Breast epithelium (tissue), 4 donors: ENCODE measurements at places on chromosomes 3 and 15.

- no peak for DNase-seq
These were observed 753 bp downstream of the PLCH1 start for GRCh38 chr3:155744010-155744625.

DNA sequence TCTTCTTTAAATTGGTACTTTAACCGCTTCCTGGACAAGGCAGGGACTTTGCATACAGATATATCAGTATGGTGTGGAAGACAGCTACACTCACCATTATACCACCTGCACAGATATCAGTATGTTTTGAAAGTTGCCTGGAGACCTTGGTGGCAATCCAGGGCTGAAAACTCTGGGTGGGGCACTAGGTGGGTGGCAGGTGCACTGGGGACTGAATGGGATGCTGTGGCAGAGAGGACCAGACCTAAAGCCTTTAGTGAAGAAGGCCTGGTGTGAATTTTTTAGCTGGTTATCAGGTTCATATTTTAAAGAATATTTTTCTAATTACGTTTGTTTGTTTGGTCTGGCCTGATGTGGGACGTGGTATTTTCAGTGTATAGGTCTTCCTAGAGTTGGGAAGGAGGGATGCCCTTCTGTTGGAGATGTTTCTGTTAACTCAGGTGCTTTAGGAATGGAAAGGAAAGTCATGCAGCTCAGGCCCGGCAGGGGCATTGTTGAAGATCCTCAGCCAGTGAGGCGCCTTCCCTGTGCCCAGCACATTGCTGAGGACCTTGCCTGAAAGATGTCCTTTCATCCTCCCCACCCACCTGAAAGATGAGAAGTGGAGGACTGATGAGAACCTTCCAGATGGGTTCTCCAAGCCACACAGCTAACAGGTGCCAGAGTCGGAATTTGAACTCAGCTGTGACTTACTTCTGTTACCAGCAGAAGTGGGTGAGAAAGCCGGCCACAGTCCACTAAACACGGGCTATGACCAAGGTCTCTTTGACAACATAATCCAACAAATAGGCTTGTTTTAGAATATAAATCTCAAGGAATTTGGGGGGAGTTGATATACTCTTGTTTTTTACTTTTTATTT is 77.3 kb downstream of the APBA2 start:
- DNase-seq, result no peak

- no peak for DNase-seq
These were observed 495.3 kb upstream of the RASGRP1 start for GRCh38 chr15:39059917-39060316.

DNA sequence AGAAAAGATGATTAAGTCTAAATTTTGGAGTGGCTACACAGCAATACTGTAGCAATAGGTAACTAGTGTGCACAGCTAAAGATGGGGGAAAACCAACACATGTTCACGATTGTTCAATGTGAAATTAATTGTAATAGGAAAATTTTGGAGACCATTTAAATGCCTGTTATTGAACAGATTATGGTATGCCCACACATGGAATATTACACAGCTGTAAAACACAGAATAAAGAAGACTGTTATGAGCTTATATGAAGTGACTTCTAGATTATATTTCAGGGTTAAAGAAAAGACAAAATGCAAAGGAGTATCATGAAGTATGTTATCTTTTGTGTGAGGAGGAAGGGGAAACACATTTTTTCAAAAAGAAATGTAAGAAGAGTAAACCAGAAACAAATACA is 43.8 kb downstream of the SPINK8 start:
- no peak for DNase-seq

DNA sequence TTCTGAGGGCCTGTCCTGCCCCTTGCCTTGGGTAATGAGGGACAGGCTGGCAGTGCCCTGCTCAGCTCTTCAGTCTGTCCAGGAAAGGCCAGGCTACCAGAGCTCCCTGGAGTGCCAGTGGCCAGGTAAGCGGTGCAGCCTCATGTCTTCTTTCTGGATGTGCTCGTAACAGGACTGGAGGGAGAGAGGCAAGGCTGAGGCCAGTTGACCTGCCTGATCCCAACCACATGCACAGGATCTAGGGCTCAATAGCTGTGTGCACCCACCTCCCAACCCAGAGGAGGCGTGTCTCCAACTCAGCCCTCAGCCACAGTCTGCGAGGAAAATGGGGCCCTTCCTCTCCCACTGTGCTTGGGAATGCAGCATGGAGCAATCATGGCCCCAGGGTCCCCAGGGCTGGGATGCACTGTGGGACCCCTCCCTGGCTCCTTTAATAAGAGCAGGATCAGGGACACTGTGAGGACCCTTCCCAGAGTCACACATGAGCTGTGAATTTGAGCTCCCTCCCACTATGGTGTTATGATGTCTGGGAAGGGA is 22.5 kb downstream of the ALS2CL start:
- no peak for DNase-seq

DNA sequence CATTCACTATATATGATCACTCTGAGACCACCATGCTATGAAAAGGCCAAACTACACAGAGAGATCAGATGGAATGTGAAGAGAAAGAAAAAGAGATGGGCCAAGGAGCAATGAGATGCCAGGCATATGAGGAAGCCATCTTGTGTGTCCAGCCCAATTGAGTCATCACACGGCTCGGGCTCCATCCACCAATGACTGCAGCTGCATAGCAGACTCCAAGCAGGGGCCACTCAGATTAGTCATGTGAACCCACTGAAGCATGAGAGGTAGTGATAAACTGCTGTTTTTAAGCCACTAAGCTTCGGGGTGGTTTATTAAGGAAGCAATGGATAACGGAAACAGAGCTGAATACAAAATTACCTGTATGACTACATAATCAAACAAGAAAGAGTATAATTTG is 185.9 kb downstream of the SUCLG2 start:
- no peak for DNase-seq

DNA sequence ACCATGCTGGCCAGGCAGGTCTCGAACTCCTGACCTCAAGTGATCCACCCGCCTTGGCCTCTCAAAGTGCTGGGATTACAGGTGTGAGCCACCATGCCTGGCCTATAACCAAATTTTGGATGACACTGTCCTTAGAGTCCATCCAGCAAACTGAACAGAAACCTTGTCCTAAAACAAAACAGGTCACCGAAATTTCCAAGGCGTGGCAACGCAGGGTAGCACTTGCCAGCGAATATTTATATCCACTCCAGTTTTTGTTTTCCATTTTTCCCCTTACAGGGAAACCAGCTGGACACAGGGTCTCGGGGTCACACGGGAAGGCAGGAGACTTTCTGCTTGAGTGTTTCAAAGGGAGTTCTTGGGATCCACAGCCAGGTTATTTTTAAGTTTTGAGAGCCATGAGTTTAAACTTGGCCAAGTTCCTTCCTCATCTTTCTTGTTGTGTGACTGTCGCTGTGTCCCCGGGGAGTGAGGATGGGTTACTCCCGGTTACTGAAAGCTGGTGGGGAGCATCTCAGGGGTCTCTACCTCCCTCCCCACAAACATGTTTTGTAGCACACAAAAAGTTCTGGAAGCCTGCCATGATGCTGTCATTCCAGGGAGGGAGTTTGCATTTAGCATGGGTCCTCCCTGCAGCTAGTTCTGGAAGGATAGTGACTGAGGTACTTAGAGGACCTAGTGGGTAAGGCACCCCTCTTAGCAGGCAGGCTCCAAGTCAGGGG is 12.6 kb downstream of the LIMD1 start:
- DNase-seq, result no peak

- no peak for DNase-seq
These were observed at the start of gene LRRC2 for GRCh38 chr3:46566040-46566641. Gene LRRC2 (minus strand): TSS chr3:46566302. CDS start chr3:46551591, 14,711 bp downstream.

GRCh38 chr3:127105587-127105986 is 87.3 kb upstream of the PRR23E start:
- DNase-seq, result peak; percentile 28

GRCh38 chr3:72309661-72310418 is 524.9 kb upstream of the PROK2 start:
- no peak for DNase-seq

DNA sequence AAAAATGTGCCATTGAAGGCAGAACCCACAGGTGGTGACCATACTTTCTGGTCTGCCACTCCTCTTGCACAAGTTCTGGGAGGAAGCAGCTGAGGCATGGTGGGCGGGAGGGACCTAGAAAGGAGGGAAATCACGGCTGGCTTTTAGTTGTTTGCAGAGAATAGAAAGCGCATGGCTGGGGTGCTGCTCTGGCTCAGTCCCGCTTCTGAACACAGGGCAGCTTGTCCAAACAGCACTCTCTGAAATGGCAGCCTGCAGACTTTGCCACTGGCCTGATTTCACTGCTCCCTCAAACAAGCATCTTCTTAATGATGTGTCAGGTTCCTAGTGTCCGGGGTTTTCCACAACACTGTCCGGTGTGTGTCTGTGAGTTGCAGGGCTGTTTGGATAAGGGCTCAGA is 76.7 kb downstream of the AAGAB start:
- no peak for DNase-seq

DNA sequence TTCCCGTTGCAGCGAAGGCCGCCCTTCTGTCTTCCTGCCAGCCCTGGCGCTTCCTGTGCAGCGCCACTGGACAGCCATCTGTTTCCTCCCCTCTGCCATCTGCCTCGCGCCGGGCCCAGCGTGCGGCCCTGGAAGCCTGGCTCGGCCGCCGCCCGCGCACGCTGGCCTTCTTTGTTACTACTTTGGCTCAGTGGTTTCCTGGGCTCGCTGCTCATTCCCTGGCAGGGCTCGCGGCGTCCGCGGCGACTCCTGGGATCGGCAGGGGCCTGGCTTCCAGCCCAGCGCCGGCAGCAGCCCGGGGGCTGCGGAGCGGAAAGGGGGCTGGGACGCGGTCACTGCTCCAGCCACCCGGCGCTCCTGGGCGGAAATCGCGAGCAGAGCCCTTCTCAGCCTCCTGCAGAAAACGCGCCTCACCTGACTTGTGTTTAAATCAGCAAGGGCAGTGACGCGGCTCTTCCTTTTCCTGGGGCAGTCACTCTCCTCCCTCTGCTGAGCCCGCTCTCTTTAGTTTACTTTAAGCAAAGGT is 10.0 kb downstream of the CMTM7 start:
- peak; percentile 67 for DNase-seq

- no peak for DNase-seq
These were observed 186.7 kb downstream of the UACA start for GRCh38 chr15:70576696-70577095.

- no peak for DNase-seq
These were observed 32.1 kb downstream of the HERC2 start for GRCh38 chr15:28289694-28290463.

- no peak for DNase-seq
These were observed 225.9 kb upstream of the C2CD4B start for GRCh38 chr15:62390791-62391640.

GRCh38 chr15:80950291-80951078 is 39.1 kb downstream of the MESD start:
- DNase-seq, result no peak

GRCh38 chr15:33785366-33785765 is 182.9 kb upstream of the CHRM5 start:
- DNase-seq, result no peak

DNA sequence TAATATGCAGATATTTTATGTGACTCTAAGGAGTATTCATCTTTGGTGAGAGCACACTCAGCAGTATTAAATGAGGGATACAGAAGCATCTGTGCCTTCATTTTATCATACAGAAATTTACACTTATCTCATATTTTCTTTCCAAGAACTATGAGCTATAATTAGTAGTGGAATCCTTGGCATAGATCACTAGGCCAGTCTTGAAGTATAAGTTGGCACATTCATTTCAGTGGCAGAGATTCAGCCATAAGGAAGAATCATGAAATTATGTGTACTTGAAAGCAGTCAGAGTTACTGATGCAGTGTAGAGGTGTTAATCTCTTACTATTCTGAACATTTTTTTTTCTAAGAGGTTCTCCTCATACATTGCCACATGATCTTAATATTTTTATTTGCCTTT is 393.6 kb upstream of the GOLIM4 start:
- DNase-seq, result no peak

GRCh38 chr3:126946405-126946804 is 36.5 kb upstream of the PLXNA1 start:
- no peak for DNase-seq

GRCh38 chr3:79028916-79029315 is 738.9 kb downstream of the ROBO1 start:
- no peak for DNase-seq

GRCh38 chr3:172170841-172171240 is 131.5 kb downstream of the FNDC3B start:
- DNase-seq, result no peak

- no peak for DNase-seq
These were observed 302.1 kb downstream of the NSUN3 start for GRCh38 chr3:94365006-94365405.

DNA sequence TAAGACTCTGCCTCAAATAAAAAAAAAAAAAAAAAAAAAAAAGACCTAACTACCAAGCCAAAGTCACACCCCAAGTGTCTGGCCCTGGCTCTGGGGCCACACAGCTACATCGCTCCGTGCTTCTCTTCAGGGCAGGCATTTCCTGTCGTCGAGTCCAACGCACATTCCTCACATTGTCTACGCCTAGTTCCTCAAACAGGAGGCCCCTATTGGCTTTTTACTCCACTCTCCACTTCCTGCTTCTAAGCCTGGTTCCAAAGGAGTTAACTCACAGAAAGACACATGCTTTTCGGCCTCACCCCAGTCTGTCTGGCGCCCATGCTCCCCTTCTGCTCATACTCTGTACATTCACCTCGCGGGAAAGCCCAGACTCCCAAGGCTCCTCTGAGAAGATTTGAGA is 28.8 kb downstream of the KNG1 start:
- no peak for DNase-seq

DNA sequence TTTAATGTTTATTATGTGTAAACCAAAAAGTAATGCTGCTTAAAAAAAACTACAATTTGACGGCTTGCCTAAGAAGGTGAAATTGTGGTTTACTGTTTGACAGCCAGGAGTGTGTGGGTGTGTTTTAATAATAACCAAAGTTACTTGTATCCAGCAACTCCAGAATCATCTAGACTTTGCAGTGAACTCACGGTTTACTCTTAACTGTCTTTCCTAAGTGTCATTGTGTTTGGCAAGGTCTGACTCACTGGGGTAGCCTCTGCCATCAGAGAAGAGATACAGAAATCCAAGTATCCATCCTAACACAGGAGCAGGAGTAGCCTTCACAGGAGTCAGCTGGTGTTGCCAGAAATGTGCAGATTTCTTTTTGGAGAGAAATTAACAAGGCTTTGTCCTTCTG is 151.1 kb downstream of the CTNNB1 start:
- no peak for DNase-seq

GRCh38 chr3:186035277-186035676 is 73.6 kb downstream of the ETV5 start:
- no peak for DNase-seq
